AML-193 (cell line): ENCODE measurements at places on chromosomes 7 and 10.

GRCh38 chr7:91165846-91166230, 98.4 kb upstream of the FZD1 start:
- DNase-seq, result no peak

DNA sequence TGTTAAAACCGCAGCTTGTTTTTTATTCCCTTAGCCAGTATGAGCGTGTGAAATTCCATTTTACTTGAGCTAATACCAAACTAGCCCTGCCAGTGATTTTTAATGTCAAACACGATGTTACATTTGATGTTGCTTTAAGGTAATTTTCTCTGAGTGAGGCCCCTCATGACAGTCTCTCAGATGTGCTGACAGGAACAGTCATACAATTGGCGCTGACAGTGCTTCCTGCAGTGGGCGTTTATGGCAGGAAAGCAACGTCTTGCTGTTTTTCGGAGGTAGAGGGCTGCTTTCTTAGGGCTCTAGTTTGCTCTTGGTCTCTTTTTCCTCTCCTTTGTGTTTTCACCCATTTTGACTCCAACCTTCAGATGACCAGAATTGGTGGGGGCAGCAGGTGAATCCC, 19.3 kb downstream of the PON1 start:
- DNase-seq, result no peak

DNA sequence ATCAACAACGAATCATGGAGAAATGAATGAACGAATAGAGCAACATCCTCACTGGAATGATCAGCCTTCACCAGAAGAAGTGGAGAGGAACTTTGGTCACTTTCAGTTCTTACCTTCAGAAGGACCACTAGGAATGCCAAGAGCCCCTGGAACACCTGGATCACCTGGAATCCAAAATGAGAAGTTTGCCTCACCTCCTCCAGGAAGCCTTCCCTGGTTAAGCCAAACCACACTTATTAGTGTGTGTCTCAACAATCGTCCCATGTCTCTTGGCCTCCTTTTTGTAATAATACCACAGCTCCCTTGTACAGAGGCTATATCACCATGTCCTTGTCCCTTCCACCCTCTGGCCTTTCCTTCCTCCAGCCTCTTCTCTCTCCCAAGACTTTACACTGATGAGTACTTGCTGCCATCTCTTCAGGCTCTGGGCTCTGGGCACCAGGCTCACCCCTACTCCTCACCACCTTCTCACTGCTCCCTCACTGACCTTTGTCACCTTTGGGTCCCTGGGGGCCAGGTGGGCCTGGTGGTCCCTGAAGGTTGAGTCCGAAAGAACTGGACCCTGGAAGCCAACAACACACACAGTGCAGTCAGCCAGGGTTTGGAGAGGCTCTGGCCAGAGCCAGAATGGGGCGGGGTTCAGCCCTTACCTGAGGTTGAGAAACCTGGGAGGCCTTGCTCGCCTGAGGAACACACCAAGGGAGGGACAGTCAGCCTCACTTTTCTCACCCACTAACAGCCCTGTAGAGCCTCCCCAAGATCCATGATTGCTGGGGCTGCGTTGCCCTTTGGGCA, 46.5 kb downstream of the COL17A1 start:
- no peak for DNase-seq

DNA sequence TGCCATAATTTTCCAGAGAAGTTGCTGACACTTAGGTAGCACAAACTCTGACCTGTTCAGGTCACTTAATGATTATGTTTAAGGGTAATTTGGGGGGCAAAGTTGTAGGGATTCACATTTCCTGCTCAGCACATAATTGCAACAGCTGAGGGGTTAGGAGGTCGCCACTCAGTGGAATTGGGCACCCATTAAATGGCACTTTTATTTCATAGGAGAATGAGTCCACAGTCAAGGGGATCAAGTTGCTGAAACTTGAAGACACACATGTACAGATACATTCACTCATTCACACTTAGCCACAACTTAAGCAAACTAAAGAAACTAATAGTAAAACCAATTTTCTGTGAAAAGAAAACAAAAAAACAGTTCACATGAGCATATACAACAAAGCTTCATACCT, 1.5 kb downstream of the PCDH15 start:
- DNase-seq, result no peak

- DNase-seq, result peak; percentile 58
Observed at GRCh38 chr10:48551861-48552591, 52.8 kb downstream of the ARHGAP22 start.

- DNase-seq, result no peak
Observed at GRCh38 chr7:122038134-122038533, 105.9 kb downstream of the AASS start.

- peak; percentile 18 for DNase-seq
Observed at GRCh38 chr7:34823650-34824258, 165.7 kb downstream of the NPSR1 start.

DNA sequence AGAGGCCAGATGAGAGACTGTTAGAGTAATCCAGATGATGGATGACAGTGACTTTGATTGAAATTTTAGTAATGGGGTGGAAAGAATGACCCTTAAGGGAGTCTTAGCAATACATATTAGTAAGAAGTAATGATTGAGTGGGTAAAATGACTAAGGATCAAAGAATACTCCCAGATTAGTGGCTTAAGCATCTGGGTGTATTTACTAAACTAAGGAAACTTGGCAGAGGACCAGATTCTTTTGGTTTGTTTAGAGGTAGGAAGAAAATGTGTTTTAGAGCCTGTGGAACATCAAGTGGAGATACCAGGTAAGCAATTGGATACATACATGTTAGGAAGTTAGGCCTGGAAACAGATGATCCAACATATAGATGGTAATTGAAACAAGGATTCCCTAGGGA, 58.8 kb upstream of the ADRA2A start:
- no peak for DNase-seq

DNA sequence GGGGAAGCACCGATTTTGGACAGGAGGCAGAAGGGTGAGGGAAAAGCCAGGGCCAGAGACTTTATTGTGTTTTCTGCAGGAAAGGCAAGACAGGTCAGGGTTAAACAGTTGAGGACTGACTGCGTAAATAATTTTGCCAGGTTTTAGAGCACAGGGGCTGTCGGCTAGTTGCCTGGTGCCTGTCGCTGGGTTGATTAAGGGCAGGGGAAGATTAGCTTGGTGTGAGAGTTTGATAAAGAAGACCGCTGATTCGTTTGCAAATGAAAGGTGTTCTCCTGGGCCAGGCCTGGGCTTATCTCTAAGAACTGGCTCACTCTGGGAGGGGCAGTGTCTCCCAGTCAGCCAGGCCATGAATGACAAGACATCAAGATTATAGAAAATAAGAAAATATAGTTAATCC, 75.6 kb downstream of the SLC37A3 start:
- DNase-seq, result no peak

GRCh38 chr10:94083662-94084265, 90.0 kb downstream of the PLCE1 start:
- no peak for DNase-seq

DNA sequence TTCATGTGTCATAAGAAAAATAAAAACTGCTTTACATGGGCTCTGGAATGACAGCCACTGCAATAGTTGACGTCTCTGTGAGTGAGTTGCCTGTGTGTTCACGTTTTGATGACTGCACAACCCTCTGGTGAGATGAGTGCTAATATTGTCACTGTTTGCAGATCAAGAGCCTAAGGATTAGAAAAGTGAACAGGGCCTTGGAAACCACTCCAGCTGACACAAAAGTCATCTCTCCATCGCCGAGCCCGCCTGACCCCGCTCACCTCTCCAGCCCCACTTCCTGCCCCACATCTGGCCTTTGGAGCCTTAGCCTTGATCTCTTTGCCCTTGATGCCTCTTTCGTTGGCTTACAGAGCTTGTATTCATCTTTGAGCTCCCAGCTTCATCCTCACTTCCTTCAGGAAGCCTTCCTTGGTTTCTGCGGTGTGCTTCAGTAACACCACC, 351.7 kb downstream of the TCERG1L start:
- no peak for DNase-seq

- no peak for DNase-seq
Observed at GRCh38 chr7:20787660-20788419, 1.2 kb upstream of the SP8 start.

DNA sequence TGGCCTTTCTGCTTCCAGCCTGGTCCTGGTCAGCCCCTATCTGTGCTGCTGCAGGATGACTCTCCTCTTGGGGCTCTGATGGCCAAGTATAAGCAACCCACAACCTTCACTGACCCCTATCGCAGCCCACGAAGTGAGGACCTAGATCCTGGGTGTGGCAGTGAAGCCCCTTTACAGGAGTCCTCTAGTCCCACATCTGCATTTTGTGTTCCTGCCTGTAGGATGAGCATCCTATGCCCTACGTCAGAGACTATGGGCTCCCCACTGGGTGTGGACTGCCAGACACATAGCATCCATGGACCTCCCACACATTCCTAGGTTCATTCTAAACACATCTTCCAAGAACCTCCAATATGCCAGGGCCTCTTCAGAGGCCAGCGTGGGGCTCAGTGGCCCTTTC, 29.0 kb downstream of the ARHGAP22 start:
- no peak for DNase-seq

DNA sequence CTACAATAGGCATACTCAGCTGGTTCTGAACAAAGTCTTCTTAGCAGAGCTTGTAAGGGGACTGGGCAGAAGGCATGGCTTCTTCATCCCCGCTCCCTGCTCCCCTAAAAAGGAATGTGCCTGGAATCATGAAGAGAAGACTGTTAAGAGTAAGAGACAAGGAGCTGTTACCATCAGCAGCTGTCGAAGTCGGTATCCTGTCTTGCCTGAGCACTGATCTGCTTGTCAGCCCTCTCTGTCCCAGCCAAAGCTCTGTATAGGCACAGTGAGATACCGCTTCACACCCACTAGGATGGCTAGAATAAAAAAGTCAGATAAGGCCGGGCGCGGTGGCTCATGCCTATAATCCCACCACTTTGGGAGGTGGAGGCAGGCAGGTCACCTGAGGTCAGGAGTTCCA, 2.4 kb downstream of the ABLIM1 start:
- no peak for DNase-seq

GRCh38 chr10:18456984-18457383, 194.4 kb downstream of the NSUN6 start:
- no peak for DNase-seq

DNA sequence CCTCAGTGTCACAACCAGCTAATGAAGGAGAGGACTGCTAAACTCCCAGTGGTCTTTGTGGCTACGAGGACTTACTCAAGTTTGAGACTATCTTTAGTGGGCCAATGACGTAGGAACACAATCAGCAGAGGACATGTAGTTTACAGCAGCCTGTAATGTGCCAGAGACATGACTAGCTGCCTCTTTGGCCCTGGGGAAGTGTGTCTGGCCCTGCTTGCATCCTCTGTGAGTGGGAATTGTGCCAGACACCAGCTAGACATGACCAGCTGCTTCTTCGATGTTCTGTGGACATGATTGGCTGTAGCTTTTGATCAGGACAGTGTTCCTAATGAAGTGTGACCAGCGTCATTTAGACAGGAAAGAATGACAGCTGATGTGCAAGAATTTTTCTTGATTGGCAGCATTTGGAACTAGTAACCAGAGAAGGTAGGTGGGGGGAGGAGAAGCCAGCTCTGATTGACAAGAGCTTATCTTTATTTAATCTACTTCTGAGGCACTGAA, 141.7 kb downstream of the AUTS2 start:
- DNase-seq, result peak; percentile 10
